Right renal pelvis (tissue), 4 donors: ENCODE measurements at places on chromosomes 2 and 18.

GRCh38 chr2:45761635-45762034, 110.2 kb downstream of the PRKCE start:
- no peak for DNase-seq

DNA sequence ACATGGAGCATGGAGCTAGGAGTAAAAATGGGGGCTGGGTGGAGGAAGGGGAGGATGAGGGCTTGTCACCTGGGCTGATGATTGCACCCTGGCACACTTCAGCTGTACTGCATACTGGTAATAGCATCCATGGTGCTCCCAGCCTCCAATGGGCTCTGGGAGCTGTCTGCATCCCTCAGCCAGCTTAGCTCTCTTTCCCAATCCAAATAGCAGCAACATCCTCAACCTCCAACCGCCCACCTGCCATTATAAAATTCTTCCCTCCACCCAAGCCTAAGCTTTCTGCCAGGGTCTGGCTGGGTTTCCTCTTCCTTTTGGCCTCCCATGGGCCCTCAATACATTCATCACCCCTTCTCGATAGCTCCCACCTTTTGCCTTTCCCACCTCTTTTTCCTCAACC, 110.1 kb downstream of the LYPD1 start:
- no peak for DNase-seq

DNA sequence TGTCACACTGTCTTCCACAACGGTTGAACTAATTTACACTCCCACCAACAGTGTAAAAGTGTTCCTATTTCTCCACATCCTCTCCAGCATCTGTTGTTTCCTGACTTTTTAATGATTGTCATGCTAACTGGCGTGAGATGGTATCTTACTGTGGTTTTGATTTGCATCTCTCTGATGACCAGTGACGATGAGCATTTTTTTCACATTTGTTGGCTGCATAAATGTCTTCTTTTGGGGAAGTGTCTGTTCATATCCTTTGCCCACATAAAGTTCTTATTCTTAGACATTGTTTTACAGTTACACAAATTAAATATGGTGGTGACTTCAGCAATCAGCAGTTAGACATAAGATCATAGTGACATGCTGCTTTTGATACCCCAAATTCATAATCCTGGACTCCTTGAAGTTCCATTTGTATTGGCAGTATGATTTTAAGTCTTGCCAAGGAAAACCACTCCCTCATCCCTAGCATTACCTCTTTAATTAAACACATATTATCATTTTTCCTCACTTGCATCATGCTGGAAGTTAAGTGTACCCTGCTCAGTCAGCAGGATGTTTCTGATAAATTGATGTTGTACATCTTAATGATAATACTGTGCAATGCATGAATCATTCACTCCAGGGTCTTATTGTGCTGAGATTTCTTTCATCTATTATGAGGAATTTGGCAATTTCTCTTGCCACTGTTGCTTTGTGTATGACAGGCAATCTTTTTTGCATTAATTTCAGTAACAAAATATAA, 67.6 kb upstream of the STAT1 start:
- no peak for DNase-seq

GRCh38 chr2:82735336-82735735, 1723.7 kb downstream of the SUCLG1 start:
- no peak for DNase-seq

- no peak for DNase-seq
Measured at GRCh38 chr2:216279459-216279858, 92.8 kb downstream of the MARCHF4 start.

GRCh38 chr2:127220768-127221527, 849 bp upstream of the CYP27C1 start:
- DNase-seq: no peak

GRCh38 chr2:185222311-185222710, 516.3 kb upstream of the FSIP2 start:
- DNase-seq: no peak

GRCh38 chr2:49719241-49719640, 564.9 kb upstream of the FSHR start:
- no peak for DNase-seq

DNA sequence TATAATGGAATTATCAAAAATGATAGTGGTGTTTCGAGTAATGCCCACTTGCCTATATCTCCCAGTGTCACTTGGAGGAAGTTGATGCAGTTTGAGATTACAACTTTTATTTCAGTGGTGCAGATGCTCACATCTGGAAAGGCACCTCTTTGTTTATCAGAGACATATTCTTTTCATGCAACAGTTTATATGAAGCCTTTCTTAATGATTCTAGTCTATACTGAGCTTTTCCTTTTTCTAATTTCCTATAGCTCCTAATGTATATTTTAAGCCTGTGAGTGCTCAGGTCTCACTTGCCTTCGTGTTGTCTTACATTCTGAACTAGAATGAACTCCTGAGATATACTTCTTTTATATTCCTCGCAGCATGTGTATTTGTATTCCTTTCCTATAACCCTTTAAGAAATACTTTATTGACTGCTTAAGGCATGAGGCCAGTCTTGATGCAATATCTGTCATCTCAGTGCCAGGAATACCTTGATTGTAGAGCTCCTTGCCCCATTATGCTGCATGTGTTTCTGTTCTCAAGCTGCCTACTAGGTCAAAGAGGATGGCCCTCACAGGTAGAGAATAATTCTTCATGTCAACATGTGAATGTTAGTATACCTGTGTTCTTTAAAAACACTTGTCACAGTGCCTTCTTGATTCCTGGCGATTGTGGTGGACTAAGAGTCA, 52.6 kb downstream of the VRK2 start:
- no peak for DNase-seq
